ENCODE measurements at places on chromosomes 5 and 9. TPM values are rescaled to one million over a fixed set of nuclear protein-coding genes. Genes with fewer than 3 reads are reported as not detected.

GRCh38 chr9:111114486-111114885, 76.2 kb upstream of the LPAR1 start:
- no peak for DNase-seq
- no peak overlapping the region for H3K4me3 ChIP-seq
- H3K27ac ChIP-seq: no peak overlapping the region
- no peaks in the 10 kb centered on the region for H3K27me3 ChIP-seq
- peaks cover 2% of the 10 kb centered on the region for H3K36me3 ChIP-seq

DNA sequence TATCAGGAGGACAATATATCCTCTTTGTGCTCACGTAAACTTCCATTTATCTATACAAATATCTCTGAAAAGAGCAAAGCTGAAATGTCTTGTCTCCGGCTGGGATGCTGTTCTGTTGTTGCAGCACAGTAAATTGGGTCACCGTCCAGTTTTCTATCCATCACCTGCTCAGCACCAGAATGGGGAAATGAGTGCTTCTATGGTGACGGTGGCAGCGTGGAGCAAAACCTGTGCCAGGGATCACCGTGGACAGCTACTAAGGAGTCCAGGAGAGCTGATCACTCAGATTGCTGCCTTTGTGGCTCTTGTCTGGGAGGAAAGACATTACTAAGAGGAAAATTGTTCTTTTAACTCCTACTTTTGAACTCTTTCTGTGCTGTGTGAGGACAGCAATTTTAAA, 531.6 kb downstream of the PSAT1 start:
- no peak overlapping the region for H3K27ac ChIP-seq
- H3K4me3 ChIP-seq: no peak overlapping the region
- H3K36me3 ChIP-seq: no peaks in the 10 kb centered on the region
- no peaks in the 10 kb centered on the region for H3K4me1 ChIP-seq

GRCh38 chr9:96318921-96319565, 17.1 kb upstream of the HSD17B3 start:
- no peak overlapping the region for H3K4me3 ChIP-seq
- peaks cover 6% of the 10 kb centered on the region for H3K36me3 ChIP-seq
- no peaks in the 10 kb centered on the region for H3K27me3 ChIP-seq
- DNase-seq: no peak

DNA sequence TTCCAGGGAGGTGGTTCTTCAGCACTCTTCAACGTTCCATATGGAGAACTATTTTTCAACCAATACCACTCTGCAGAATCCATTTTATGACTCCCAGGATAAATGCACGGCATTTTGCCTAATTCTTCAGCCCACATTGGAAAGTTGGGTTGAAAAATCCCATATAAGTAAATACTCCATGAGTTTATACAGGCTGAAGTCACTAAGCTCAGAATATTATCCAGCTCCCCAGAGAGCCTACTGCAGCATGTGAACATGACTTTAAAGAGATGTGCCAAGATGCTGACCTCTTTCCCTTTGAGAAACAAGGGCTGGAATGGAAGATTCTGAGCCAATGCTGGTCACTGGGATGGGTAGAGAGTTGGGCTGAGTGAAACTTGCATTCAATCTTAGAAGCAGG, 111.9 kb upstream of the SLIT3 start:
- H3K4me1 ChIP-seq: no peaks in the 10 kb centered on the region
- peaks cover 8% of the 10 kb centered on the region for H3K27me3 ChIP-seq
- no peak overlapping the region for H3K27ac ChIP-seq
- H3K4me3 ChIP-seq: no peak overlapping the region
- no peak for DNase-seq

DNA sequence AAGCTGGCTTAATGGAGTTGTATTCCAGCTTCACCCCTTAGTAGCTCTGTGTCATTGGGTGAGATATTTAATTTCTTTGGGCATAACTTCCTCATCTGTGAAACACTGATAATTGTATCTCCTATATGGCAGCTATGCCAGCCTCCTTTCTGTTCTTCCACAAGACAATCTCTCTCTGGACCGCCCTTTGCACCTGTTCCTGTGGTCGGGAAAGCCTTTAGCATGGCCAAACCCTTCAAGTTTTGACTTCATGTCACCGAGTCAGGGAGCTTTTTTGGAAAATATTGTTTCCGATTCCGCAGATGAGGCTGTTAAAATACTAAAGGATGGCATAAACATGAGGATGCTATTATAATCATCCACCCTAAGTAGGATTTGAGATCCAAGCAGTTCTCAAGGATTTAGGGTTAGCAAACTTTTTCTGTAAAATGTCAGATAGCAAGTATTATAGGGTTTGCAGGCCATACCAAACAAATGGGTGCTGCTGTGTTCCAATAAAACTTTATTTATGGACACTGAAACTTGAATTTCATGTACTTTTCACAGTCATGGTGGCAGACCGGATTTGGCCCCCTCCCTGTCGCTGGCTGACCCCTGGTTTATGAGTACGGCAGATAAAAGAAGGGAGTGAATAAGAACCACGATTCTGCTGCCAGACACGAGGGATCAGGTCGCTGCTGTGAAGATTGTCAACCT, 695 bp upstream of the NDFIP1 start:
- peaks cover 27% of the 10 kb centered on the region for H3K4me1 ChIP-seq
- H3K27me3 ChIP-seq: no peaks in the 10 kb centered on the region
- peak overlapping the region; percentile 68 for H3K4me3 ChIP-seq
- peaks cover 7% of the 10 kb centered on the region for H3K36me3 ChIP-seq

The PLEKHG4B gene
- 71.2 TPM for total RNA-seq

- peaks cover 67% of the 10 kb centered on the region for H3K4me1 ChIP-seq
- DNase-seq: no peak
- H3K36me3 ChIP-seq: no peaks in the 10 kb centered on the region
- peak overlapping the region; percentile 98 for H3K27ac ChIP-seq
Measured at GRCh38 chr5:150600616-150601490, 39.6 kb upstream of the SYNPO start.

- peaks cover 14% of the 10 kb centered on the region for H3K36me3 ChIP-seq
- DNase-seq: no peak
Measured at GRCh38 chr9:82331079-82331478, 342.5 kb downstream of the SPATA31D1 start.

DNA sequence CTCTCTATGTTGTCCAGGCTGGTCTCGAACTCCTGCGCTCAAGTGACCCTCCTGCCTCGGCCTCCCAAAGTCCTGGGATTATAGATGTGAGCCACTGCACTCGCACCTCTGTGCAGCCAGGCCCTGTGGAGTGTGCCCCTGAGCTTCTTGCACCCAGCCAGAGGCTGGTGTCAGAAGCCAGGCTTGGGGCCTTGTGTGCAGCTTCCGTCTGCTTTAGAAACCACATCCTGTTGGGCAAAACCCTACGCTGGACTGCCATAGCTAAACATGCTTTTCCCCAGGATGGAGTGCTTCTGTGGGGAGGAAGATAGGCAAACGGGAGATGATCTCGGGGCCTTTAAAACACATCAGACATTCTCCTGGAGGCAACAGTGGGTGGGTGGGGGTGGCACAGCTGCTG, 40.1 kb downstream of the PRRT1B start:
- H3K27me3 ChIP-seq: no peaks in the 10 kb centered on the region
- H3K36me3 ChIP-seq: peaks cover 17% of the 10 kb centered on the region
- H3K4me3 ChIP-seq: no peak overlapping the region
- H3K27ac ChIP-seq: no peak overlapping the region

DNA sequence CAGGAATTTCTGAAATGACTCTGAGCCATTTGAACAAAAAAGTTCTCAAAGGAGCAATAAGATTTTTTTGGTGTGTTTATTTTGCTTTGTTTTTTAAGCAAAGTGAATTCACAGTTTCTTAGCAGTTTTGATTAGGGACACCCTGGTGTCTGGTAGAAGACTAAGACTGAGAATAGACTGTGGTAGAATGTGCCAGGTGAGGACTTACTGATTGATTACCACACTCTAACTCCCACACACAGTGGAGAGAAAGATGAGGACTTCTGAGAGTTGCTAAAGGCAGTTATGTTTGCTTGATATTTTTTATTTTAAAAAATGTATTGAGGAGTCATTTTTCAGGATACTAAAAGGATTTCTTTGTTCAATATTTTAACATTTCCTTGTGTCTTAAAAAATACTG, 175.1 kb downstream of the CD180 start:
- no peaks in the 10 kb centered on the region for H3K27me3 ChIP-seq
- H3K4me1 ChIP-seq: peaks cover 14% of the 10 kb centered on the region
- peak overlapping the region; percentile 77 for H3K27ac ChIP-seq
- DNase-seq: no peak

- H3K4me3 ChIP-seq: no peak overlapping the region
- H3K36me3 ChIP-seq: peaks cover 17% of the 10 kb centered on the region
- no peaks in the 10 kb centered on the region for H3K27me3 ChIP-seq
- peaks cover 10% of the 10 kb centered on the region for H3K4me1 ChIP-seq
Measured at GRCh38 chr5:61507232-61507631, 175.2 kb downstream of the ZSWIM6 start.
